ENCODE measurements at places on chromosomes 11 and 22. TPM values are rescaled to one million over a fixed set of nuclear protein-coding genes. Genes with fewer than 3 reads are reported as not detected.

The LIF gene
- total RNA-seq: 6.2 TPM

The BAIAP2L2 gene
- 3.2 TPM for total RNA-seq

The TEX54 gene
- total RNA-seq: not detected

The LRRC32 gene
- 23.1 TPM for total RNA-seq

GRCh38 chr11:69630017-69630416 lies 10.9 kb upstream of the CCND1 start:
- DNase-seq: no peak

- DNase-seq: no peak
Measured at GRCh38 chr11:64729851-64730382, 6.9 kb upstream of the NRXN2 start.

- DNase-seq: peak; percentile 82
Measured at GRCh38 chr11:12377106-12377823, at the start of gene PARVA. Gene PARVA, plus strand, starts transcription at chr11:12377571. Its CDS starts 77 bp downstream, at chr11:12377648.
